Small intestine (tissue), 16 donors: ENCODE measurements at places on chromosomes 5 and 9. TPM values are rescaled to one million over a fixed set of nuclear protein-coding genes. Genes with fewer than 3 reads are reported as not detected.

PLCXD3 gene
- polyA plus RNA-seq: 0.27 TPM

PDZD2 gene
- polyA plus RNA-seq: 1.4 TPM

GRCh38 chr5:76319673-76320072, 83.4 kb upstream of the IQGAP2 start:
- H3K4me3 ChIP-seq: no peak overlapping the region
- H3K36me3 ChIP-seq: no peaks in the 10 kb centered on the region
- no peak overlapping the region for H3K27ac ChIP-seq
- no peaks in the 10 kb centered on the region for H3K4me1 ChIP-seq
- no peak for DNase-seq

DNA sequence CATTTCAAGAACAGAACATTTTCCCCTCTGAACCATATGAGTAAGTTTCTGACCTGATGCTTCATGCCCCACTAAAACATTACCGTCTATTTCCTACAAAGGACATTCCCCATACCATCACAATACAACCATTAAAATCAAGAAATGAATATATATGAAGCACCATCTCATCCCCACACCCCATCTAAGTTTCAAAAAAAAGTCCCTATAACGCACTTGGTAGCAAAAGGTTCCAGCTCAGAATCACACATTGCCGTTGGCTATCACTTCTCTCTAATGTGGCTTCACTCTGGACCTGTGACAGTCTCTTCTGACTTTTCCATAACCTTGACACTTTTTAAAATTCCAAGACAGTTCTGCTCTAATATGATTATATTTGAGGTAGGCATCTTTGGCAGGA, 5.9 kb downstream of the EMB start:
- H3K27ac ChIP-seq: no peak overlapping the region
- no peaks in the 10 kb centered on the region for H3K36me3 ChIP-seq
- no peak overlapping the region for H3K4me3 ChIP-seq
- no peaks in the 10 kb centered on the region for H3K27me3 ChIP-seq
- no peaks in the 10 kb centered on the region for H3K4me1 ChIP-seq

DNA sequence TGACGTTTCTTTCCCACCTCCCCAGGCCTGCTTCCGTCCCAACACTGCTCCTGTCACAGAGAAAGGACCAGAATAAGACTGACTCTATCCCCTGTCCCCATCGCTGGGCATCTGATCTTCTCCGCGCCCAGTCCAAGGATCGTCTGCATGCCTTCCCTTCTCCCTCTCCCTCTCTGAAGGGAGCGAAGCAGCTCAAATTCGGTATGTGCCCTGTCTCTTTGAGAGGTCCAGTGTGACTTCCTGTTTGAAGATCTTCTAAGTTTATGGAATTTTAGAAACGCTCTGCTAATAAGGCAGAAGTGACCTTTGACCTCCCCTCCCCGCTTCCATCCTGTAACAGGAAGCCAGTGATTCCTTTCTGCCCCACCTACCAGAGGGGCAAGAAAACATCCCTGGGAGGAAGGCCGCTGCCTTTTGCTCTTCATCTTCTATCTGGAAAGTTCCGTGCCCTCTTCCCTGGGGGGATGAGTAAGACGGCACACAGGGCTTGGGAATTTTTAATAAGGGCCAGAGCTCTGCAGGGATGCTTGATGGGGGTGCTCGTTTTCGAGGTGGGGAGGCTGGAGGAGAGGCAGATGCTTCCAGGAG, 40.7 kb upstream of the RNU6ATAC start:
- no peaks in the 10 kb centered on the region for H3K27me3 ChIP-seq
- H3K4me3 ChIP-seq: no peak overlapping the region
- peak; percentile 31 for DNase-seq
- H3K27ac ChIP-seq: no peak overlapping the region

GRCh38 chr5:103758996-103759395, 196.4 kb upstream of the NUDT12 start:
- no peak overlapping the region for H3K4me3 ChIP-seq
- no peaks in the 10 kb centered on the region for H3K27me3 ChIP-seq
- DNase-seq: no peak
- H3K27ac ChIP-seq: no peak overlapping the region

DNA sequence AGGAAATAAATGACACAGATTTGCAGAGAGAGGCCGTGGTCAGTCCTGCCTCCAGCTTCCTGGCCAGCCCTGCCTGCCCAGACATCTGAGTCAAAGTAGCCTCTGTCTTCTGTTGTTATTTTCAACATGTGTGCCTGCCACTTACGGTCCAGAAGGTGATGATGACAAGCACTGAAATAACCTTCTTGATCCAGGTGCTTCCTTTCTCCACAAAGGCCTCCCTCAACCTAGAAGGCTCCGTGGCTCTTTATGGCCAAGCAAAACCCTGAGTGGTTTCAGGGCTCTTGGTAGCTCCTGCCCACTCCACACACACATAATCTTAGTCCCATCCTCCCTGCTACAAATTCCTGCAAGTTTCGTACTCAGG, 34.1 kb upstream of the SLC6A19 start:
- H3K36me3 ChIP-seq: no peaks in the 10 kb centered on the region
- H3K4me3 ChIP-seq: no peak overlapping the region
- no peak overlapping the region for H3K27ac ChIP-seq

GRCh38 chr9:109320742-109321448, at the start of gene EPB41L4B:
Gene EPB41L4B, minus strand, starts transcription at chr9:109321059. Its CDS starts 613 bp downstream, at chr9:109320446.
- no peaks in the 10 kb centered on the region for H3K36me3 ChIP-seq
- H3K27me3 ChIP-seq: no peaks in the 10 kb centered on the region
- H3K4me1 ChIP-seq: peaks cover 2% of the 10 kb centered on the region
- H3K27ac ChIP-seq: peak within 1 kb of the TSS; percentile 87
- peak within 1 kb of the TSS; percentile 66 for H3K4me3 ChIP-seq

GRCh38 chr5:111138096-111138495, 45.9 kb downstream of the WDR36 start:
- peaks cover 3% of the 10 kb centered on the region for H3K27me3 ChIP-seq
- H3K4me1 ChIP-seq: no peaks in the 10 kb centered on the region
- no peak for DNase-seq
- H3K4me3 ChIP-seq: no peak overlapping the region
- no peaks in the 10 kb centered on the region for H3K36me3 ChIP-seq
